Fibroblast of villous mesenchyme (primary cell): ENCODE measurements at places on chromosomes 2 and 18. TPM values are rescaled to one million over a fixed set of nuclear protein-coding genes. Genes with fewer than 3 reads are reported as not detected.

DNA sequence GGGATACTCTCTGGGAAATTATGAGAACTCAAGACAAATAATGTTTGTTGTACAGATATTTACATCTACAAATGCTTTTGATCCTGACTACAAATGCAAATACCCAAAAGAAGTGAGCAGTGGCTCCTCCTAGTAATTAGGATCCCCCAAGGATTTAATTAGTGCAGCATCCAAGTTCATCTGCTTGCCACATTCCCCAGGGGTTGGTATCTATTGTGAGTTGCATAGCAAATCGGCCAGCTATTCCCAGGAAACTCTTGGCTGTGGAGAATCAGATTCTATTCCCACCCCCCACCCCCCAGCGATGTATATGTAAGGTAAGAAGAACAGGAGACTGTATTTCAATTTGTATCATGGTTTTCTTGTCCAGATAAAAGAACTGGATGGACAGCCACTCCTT, 725.1 kb upstream of the CDH7 start:
- DNase-seq: no peak

DNA sequence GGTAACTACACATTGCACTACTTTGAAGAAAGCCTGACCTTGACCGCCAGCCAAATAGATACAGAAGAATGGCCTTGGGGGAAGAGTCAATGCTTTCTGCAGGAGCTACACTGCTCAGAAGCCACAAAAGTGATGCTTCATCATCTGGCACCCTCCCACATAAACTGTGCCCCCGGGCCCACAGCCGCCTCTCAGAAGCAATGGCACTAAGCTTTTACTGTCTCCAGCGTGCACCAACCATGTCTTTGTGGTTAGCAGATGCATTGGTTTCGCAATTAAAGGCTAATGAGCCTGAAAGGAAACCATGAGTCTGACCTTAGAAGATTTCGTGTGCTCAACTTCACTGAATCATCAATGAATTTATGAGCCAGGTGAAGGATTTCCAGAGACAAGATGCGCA, 209.4 kb upstream of the TRIB2 start:
- DNase-seq: peak; percentile 94

MYO7B gene
- total RNA-seq: 0.86 TPM in 1 of 2 replicates, not detected in the other

DYNAP gene
- not detected in 2 replicates for total RNA-seq

KCNE4 gene
- total RNA-seq: 13.4 and 18.4 TPM in 2 replicates
